Psoas muscle (tissue), 8 donors: ENCODE measurements at places on chromosomes 2 and 18.

- no peak overlapping the region for H3K27ac ChIP-seq
- no peak overlapping the region for H3K4me3 ChIP-seq
- DNase-seq = no peak
- no peaks in the 10 kb centered on the region for H3K4me1 ChIP-seq
- no peaks in the 10 kb centered on the region for H3K27me3 ChIP-seq
Observed at GRCh38 chr2:166628478-166629136, 134.6 kb upstream of the SCN7A start.

DNA sequence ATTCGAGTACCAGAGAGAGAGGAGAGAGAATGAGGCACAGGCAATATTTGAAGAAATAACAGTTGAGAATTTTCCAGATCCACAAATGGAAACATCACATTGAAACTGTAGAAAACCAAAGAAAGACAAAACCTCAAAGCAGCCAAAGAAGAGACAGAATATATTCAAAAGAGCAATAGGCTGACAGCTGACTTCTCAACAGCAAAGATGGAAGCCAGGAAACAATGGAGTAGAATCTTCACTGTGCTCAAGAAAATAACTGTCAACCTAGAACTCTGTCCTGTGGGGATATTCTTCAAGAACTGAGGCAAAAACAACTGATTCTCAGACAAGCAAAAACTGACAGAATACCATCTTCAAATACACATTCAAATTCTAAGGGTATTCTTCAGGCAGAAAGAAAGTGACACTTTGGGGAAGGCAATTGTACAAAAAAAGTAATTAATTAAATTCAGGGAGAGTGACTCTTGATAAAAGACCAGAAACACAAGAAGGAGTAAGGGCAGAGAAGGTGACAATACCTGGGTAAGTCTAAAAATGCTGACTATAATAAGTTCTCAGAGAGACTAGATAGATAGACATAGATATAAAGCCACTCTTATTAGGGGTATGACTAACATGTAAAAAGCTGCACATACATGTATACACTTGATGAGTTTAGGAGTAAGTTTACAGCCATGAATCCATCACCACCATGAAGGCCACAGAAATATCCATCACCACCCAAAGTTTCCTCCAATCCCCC, 25.6 kb downstream of the ANKMY1 start:
- no peak overlapping the region for H3K4me3 ChIP-seq
- no peak overlapping the region for H3K27ac ChIP-seq
- no peaks in the 10 kb centered on the region for H3K36me3 ChIP-seq
- no peaks in the 10 kb centered on the region for H3K27me3 ChIP-seq
- no peaks in the 10 kb centered on the region for H3K4me1 ChIP-seq

DNA sequence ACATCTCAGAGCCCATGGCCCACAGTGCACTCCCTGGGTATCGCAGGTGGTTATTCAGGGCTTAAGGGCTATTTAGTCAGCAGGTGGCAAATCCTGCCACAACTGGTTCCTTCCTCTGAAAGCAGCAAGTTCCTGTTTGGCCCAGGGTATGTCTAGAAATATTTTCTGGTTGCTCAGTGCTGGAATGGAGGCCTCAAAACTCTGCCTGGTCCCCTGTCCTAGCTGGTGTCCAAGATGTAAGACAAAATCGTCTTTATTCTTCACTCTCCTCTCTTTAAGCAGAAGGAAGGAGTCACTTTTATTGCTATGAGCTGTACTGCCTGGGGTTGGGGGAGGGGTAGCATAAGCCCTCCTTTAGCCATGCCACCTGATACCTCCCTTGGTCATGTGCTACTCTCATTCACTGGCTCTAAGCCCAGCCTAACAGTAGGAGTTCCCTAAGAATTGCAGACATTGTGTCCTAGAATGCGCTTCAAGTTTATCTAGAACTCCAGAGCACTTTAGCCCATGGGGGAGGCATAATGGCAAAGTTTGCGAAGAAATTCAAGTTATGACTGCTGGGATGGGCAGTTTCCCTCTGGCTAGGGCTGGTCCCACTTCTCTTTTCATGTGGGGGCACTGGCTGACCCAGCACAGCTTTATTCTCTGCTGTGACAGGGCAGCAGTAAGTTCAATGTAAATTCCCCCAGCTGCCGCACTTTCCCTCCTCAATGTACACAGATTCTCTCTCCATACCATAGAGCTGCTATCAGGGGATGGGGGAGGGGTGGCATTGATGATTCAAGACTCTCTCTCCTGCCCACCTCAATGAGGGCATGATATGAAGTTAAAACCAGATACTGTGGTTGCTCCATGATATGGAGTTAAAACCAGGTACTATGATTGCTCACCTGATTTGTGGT, 27.1 kb upstream of the CWC22 start:
- no peak overlapping the region for H3K27ac ChIP-seq
- DNase-seq = no peak
- H3K4me1 ChIP-seq = no peaks in the 10 kb centered on the region
- no peak overlapping the region for H3K4me3 ChIP-seq

- H3K4me3 ChIP-seq = no peak overlapping the region
- no peaks in the 10 kb centered on the region for H3K36me3 ChIP-seq
- DNase-seq = no peak
- H3K27ac ChIP-seq = no peak overlapping the region
- H3K4me1 ChIP-seq = no peaks in the 10 kb centered on the region
- no peaks in the 10 kb centered on the region for H3K27me3 ChIP-seq
Observed at GRCh38 chr18:70398076-70398475, 109.2 kb downstream of the SOCS6 start.

- no peak for DNase-seq
- H3K36me3 ChIP-seq = no peaks in the 10 kb centered on the region
- no peaks in the 10 kb centered on the region for H3K4me1 ChIP-seq
- no peak overlapping the region for H3K4me3 ChIP-seq
Observed at GRCh38 chr2:171167352-171167997, 6.8 kb upstream of the TLK1 start.

- H3K4me3 ChIP-seq = no peak overlapping the region
- no peaks in the 10 kb centered on the region for H3K36me3 ChIP-seq
- H3K4me1 ChIP-seq = no peaks in the 10 kb centered on the region
- no peak for DNase-seq
- H3K27ac ChIP-seq = no peak overlapping the region
- no peaks in the 10 kb centered on the region for H3K27me3 ChIP-seq
Observed at GRCh38 chr2:78839259-78839658, 186.2 kb upstream of the REG3G start.

DNA sequence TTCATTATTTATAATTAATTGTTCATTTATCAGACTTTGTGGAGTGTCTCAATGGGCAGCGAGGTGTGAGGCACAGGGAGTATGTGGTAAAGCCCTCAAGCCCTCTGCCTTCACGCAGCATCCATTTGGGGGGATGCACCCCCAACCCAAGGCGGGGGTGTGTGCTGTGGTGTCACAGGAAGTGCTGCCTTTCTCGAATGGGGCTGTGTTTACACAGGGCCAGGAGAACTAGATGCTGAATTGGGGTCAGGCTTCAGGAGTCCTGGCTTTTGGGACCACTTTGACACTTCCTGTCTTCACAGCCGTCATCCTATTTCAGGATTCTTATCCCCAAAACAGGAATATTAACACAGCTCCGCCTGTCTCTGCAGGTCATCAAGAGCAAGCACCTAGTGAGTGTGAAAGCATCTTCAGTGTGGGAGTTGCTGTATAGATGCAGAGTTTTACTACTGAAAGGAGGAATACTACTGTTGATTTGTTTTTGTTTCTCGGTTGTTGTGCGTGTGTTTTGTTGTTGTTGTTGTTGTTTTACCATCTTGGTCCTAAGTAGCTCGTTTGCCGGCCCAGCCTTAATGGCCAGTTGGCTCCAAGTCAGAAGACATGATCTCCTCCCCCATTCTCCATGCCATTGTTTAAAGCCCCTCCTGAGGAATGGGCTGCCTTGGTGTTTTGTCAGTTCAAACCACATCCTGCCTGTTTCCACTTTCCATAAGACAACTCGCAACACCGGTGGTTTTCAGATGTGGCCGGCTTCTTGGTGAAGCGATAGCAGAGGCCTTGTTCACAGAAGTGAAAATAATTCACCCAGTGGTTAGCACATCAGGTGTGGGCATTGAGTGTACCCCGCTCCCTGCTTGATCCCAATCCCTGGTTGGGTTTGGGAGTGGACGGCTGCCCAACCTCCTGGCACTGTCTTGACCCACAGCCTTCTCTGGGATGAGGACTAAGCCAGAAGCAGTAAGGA, 221.3 kb downstream of the BCL2 start:
- H3K4me3 ChIP-seq = no peak overlapping the region
- no peaks in the 10 kb centered on the region for H3K27me3 ChIP-seq
- H3K36me3 ChIP-seq = no peaks in the 10 kb centered on the region

- H3K27ac ChIP-seq = peak overlapping the region; percentile 66
- H3K36me3 ChIP-seq = no peaks in the 10 kb centered on the region
- peaks cover 58% of the 10 kb centered on the region for H3K4me1 ChIP-seq
Observed at GRCh38 chr2:46308081-46308480, 10.9 kb downstream of the EPAS1 start.

- no peaks in the 10 kb centered on the region for H3K27me3 ChIP-seq
- H3K27ac ChIP-seq = no peak overlapping the region
- H3K4me1 ChIP-seq = no peaks in the 10 kb centered on the region
- no peaks in the 10 kb centered on the region for H3K36me3 ChIP-seq
Observed at GRCh38 chr18:46315161-46315560, 211.0 kb downstream of the HAUS1 start.

DNA sequence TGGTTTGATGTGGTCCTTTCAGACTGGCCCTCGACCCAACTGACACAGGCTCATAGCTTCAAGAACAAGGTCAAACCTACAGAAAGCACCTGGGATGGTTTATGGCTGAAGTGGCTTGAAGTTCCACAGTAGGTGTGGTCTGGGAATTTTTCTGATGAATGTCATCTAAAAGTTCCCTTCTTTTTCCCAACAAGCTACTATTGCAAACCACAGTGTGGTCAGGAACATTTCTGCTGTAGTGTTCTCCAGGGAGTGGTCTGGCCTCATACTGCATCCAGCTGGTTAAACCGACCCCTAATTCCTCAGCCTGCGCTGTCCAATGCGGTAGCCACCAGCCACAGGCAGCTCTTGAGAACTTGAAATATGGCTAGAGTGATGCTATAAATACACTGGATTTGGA, 92.7 kb downstream of the FAM124B start:
- DNase-seq = no peak
- H3K27me3 ChIP-seq = no peaks in the 10 kb centered on the region
- no peak overlapping the region for H3K4me3 ChIP-seq
- no peaks in the 10 kb centered on the region for H3K36me3 ChIP-seq
- no peak overlapping the region for H3K27ac ChIP-seq
- no peaks in the 10 kb centered on the region for H3K4me1 ChIP-seq

GRCh38 chr2:111118981-111119821, 1.5 kb upstream of the BCL2L11 start:
- peak overlapping the region; percentile 84 for H3K4me3 ChIP-seq
- H3K27ac ChIP-seq = no peak overlapping the region
- DNase-seq = peak; percentile 57
- H3K27me3 ChIP-seq = peaks cover 7% of the 10 kb centered on the region
- H3K36me3 ChIP-seq = peaks cover 6% of the 10 kb centered on the region

GRCh38 chr2:235900631-235901030, 267.6 kb downstream of the GBX2 start:
- no peak overlapping the region for H3K4me3 ChIP-seq
- DNase-seq = no peak
- H3K36me3 ChIP-seq = no peaks in the 10 kb centered on the region
- H3K27me3 ChIP-seq = no peaks in the 10 kb centered on the region

GRCh38 chr2:195029804-195030654, 627.0 kb upstream of the SLC39A10 start:
- H3K27ac ChIP-seq = no peak overlapping the region
- H3K4me3 ChIP-seq = no peak overlapping the region
- no peak for DNase-seq
- H3K4me1 ChIP-seq = no peaks in the 10 kb centered on the region
- H3K36me3 ChIP-seq = no peaks in the 10 kb centered on the region

- no peaks in the 10 kb centered on the region for H3K36me3 ChIP-seq
- no peaks in the 10 kb centered on the region for H3K27me3 ChIP-seq
- no peak overlapping the region for H3K4me3 ChIP-seq
- no peak for DNase-seq
- no peaks in the 10 kb centered on the region for H3K4me1 ChIP-seq
Observed at GRCh38 chr2:3642521-3643215, 15.3 kb upstream of the ALLC start.

- H3K27ac ChIP-seq = no peak overlapping the region
- no peaks in the 10 kb centered on the region for H3K27me3 ChIP-seq
Observed at GRCh38 chr18:75219745-75220375, 9.3 kb downstream of the TSHZ1 start.

DNA sequence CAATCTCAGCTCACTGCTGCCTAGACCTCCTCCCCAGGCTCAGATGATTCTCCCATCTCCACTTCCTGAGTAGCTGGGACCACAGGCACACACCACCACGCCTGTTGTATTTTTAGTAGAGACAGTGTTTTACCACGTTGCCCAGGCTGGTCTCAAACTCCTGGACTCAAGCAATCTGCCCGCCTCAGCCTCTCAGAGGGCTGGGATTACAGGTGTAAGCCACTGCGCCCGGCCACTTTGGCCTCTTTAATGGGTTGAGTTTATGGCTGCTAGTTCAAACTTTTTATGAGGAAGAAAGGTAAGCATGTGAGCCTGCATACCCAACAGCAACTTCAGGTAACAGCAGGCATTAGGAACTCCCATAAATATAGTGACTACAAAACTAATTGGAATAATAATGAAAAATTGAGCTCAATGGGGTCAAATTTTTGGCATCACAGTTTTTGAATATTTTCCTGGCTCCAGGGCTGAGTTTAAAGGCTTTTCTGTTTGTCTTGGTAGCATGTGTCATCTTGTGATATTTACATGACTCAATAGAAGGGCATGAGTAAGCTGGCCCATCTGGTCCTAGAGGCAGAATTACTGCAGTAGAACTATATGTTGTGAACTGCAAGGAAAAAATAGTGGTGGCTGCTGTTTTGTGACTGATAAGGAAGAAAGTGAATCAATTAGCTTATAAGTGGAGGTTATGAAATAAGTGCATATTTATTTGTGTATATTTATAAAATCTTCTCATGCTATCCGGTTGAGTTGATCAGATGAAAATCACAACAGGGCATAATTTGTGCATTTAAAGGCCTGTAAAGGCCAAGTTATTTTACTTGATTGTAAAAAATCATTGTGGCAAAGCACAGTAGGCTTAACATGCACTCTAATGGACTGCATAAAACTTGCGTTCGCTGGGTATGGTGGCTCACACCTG, 24.8 kb downstream of the GALM start:
- no peak for DNase-seq
- H3K27me3 ChIP-seq = no peaks in the 10 kb centered on the region
- peaks cover 3% of the 10 kb centered on the region for H3K4me1 ChIP-seq
- H3K36me3 ChIP-seq = no peaks in the 10 kb centered on the region

- H3K4me1 ChIP-seq = no peaks in the 10 kb centered on the region
- DNase-seq = no peak
- H3K4me3 ChIP-seq = no peak overlapping the region
- H3K36me3 ChIP-seq = no peaks in the 10 kb centered on the region
- no peak overlapping the region for H3K27ac ChIP-seq
Observed at GRCh38 chr2:121080013-121080772, 204.8 kb downstream of the TFCP2L1 start.

GRCh38 chr2:200337621-200338020, 31.1 kb downstream of the SPATS2L start:
- no peak overlapping the region for H3K4me3 ChIP-seq
- no peak for DNase-seq
- H3K4me1 ChIP-seq = peaks cover 17% of the 10 kb centered on the region
- no peaks in the 10 kb centered on the region for H3K27me3 ChIP-seq
- no peaks in the 10 kb centered on the region for H3K36me3 ChIP-seq

- H3K36me3 ChIP-seq = no peaks in the 10 kb centered on the region
- DNase-seq = no peak
- no peak overlapping the region for H3K4me3 ChIP-seq
- H3K27me3 ChIP-seq = no peaks in the 10 kb centered on the region
- no peaks in the 10 kb centered on the region for H3K4me1 ChIP-seq
Observed at GRCh38 chr2:139916822-139917221, 1136.6 kb upstream of the NXPH2 start.

GRCh38 chr2:10438688-10439087, 9.4 kb downstream of the ODC1 start:
- no peaks in the 10 kb centered on the region for H3K27me3 ChIP-seq
- no peaks in the 10 kb centered on the region for H3K4me1 ChIP-seq
- H3K27ac ChIP-seq = peak overlapping the region; percentile 39
- DNase-seq = no peak
